ENCODE measurements at places on chromosomes 5 and 9.

DNA sequence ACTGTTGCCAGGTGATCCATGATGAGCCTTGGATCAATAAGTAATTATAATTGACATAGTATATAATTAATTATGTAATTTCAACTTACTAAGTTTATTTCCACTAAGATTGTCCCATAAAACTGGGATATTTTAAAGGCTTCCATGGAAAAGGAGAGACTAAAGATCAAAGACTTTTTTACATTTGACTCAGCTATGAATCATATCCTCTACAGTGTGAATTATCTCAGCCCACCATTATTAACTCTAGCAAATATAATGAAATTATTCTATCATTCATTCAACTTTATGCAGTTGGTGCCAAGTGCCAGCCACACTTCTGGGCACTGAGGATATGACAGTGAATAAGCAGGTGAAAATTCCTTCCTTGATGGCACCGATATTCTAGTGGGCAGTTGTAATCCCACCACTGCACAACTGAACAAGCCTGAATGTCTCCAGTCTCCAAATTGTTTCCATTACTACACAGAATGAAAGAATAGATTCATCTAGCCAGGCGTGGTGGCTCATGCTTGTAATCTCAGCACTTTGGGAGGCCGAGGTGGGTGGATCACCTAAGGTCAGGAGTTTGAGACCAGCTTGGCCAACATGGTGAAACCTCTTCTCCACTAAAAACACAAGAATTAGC is 21.9 kb upstream of the TXN start:
- DNase-seq = no peak

DNA sequence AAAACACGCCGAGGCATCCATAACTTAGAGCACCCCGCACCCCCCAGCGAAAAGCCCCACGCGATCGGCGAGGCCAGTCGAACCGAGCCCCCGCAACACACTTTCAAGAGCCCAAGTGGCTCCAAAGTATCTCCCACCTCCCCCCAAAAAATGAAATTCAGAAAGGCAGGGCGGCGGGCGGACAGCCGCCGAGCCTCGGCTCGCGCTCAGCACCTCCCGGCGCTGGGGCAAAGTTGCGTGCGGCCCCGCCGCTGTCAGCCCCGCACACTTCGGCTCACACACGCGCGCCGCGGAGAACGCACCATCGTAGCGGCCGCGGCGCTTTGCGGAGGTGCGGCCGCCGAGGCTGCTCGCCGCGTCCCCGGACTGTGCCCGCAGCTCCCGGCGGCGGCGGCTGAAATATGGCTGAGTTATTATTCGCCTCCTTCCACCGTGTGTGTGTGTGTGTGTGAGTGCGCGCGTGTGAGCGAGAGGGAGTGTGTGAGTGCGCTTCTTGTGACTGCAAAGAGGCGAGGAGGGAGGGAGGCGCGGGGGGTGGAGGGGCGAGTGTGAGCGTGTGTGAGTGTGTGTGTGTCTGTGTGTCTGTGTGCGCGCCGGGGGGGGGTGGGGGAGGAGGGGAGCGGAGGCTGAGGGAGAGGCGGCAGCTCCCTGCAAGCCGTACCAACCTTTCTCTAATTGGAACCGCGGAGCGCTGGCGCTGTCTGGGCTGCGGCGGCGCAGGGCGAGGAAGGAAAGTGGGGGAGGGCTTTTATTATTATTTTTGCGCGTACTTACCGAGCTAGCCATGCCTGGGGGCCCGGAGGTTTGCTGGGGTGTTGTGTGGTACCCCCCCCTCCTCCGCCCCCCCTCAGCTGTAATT is 599 bp downstream of the MLLT3 start:
- DNase-seq = peak; percentile 51

DNA sequence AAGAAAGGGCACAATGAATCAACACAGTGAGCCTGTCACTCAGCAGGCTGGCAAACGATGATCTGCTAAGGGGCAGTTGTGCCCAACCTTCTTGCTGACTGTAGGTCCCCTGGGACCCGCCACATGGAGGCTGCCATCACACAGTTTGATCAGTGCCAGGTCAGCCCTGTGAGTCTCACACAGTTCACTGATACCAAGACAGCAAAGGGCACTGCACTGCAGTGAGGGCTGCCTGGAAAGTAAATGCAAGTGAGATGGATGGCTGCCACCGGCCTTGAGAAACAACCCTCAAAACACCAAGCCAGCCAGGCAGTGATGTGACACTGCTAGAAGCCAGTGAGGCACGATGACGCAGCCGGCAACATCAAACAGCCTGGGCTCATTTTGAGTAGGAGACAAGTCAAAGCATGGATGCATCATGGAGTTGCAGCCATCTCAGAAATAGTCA is 30.3 kb downstream of the FOXD1 start:
- DNase-seq = no peak

GRCh38 chr5:168457542-168457941 is 28.7 kb upstream of the RARS1 start:
- DNase-seq = no peak

DNA sequence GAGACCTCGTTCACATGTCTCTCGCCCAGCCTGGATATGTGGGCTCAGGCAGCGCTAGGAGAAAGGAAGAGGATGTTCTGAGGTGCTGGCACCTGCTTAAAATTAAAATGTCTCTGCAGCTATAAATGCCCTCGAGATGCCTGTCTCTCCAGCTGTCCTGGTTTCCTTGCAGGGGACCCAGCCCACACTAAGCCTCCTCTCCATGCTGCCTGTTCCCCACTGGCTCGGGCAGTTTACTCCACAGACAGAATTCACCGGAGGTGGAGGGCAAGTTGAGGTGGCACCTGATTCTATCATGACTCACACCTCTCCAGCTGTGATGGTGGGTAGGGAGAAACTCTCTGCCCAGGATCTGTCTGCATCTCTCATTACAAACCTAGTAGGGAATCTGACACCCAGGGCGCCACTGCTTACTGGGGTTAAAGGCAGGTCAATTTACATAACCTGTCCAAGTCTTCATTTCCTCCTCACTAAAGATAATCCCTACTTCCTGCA is 420.9 kb downstream of the SPOCK1 start:
- no peak for DNase-seq

GRCh38 chr5:121175986-121176385 is 675.7 kb upstream of the FTMT start:
- no peak for DNase-seq

DNA sequence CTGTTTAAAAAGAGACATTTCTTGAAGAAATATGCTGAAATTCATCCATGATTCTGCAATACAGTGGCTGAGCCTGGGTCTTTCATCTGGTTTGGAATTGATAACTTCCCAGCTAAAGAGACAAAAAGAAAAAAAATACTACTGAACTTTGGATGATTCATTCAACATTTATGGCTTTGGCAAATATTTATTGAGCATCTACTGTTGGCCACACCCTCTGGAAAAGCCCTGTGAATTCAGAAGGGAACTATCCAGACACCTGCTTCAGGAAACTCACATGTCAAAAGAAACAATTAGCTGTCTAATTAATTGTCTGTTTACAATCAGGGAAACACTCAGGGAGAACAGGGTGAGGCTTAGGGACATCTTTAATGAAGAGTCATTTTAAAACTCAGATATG is 17.8 kb upstream of the ZNF622 start:
- DNase-seq = no peak

DNA sequence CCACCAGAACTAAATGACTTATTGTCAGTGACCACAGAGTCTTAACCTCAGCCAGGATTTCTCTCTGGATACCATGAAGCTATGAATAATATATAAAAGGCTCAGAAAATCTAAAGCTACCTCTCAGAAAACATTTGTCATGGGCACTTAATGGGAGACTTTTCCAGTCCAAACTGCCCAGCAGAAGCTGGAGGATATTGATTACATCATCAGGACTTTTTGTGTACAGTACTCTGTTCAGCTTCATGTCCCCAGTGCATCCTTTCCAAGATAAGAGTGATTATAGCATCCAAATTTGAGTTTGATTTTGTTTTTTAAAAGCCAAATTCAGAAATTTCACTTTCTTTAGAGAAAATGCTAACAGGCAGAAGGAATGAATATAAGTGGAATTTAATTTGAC is 123.9 kb upstream of the C6 start:
- no peak for DNase-seq

GRCh38 chr5:164364237-164365208 is 859.1 kb downstream of the MAT2B start:
- DNase-seq = no peak

- DNase-seq = no peak
These were observed 37.3 kb upstream of the FUBP3 start for GRCh38 chr9:130542038-130542437.

DNA sequence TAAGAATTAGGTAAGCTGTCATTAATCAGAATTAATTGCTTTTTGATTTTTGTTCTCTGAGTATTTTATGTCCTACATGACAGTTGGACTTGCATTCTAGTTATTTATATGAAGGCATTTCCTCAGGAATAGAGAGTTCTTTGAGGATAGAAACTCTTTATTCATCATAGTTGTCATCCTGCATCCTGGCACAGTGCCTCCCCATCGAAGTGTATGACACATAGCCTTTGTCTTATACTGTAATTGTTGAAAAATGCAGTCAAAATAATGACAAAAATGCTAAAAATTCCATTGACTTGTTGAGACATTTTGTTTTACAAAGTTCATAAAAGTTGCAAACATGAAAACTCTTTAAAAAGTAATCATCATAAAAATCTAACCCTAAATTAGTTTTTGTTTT is 36.5 kb downstream of the CFAP95 start:
- peak; percentile 21 for DNase-seq

- no peak for DNase-seq
These were observed 180.1 kb downstream of the SMARCA2 start for GRCh38 chr9:2195211-2195610.

- no peak for DNase-seq
These were observed 3.8 kb downstream of the MED27 start for GRCh38 chr9:132075853-132076252.

DNA sequence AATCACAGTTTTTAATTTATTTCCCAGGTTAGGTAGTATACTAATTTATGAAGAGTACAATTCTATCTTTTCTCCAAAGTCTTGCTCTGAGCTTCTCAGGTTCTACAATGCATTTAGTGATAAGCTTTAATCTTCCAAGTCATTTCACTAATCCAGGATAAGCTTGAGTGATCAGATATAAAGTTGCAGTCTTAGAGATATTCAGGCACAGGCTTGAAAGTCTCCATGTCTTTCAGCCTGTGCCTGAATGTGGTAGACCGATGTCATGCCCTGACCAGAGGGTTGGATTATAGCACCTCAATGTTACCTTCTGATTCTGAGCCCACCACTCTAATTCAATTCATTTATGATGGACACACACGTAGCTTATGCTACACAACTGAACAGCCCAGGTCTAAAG is 3.2 kb downstream of the CRHBP start:
- DNase-seq = no peak

DNA sequence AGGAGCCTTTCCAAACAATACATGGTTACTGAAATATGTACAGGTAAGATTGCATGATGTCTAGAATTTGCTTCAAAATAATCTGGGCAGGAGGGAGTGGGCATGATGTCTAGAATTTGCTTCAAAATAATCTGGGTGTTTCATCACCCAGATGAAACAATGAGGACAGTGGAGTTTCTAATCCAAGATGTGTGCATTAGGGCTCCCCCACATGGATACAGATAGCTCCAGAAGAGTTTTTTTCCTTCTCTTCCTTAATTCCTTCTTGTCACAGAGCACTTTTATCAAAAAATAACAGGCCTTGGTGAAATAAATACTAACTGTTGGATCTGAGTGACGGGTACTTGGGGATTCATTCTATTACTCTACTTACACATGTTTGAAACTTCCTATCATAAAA is 14.9 kb downstream of the ATOX1 start:
- no peak for DNase-seq

DNA sequence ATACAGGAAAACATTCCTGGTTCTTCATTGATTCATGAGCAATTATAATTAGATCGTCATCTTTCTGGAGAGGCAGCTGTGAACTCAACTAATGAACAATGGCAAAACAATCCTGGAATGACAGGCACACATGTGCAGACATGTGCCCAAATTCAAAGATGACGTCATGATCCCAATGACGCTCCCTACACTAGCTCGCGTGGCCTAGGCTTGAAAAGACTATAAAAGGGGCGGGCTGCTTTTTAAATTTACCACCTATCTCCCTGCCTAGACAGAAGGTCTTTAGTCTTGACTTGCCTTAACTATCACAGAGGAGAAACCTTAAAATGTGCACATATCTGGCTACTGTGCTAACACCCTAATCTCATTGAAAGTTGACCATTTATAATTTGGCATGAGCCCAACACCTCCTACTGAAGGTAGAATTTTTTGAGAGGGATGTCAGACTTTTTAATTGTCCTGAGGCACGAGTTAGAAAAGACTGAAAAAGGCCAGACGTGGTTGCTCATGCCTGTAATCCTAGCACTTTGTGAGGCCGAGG is 88.2 kb downstream of the PRRT1B start:
- DNase-seq = no peak

DNA sequence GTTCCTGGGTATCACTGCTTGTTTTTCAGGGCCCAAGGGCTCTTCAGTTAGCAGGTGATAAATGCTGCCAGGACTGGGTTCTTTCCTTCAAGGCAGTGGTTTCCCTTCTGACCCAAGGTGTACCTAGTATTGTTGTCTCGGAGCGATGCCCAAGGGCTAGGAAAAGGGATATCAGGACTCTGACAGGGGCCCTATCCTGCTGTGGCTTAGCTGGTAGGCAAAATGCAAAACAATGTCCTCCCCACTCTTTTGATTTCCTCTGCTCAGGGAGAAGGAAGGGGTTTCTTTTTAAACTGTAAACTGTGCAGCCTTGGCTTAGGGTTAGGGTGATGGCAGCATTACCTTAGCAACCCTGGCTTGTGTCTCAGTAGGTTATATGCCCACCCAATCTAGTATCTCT is 508.8 kb upstream of the CTNND2 start:
- no peak for DNase-seq

- no peak for DNase-seq
These were observed 84.2 kb downstream of the AK8 start for GRCh38 chr9:132793606-132794580.

GRCh38 chr5:69048230-69048629 is 45.6 kb upstream of the SLC30A5 start:
- no peak for DNase-seq

DNA sequence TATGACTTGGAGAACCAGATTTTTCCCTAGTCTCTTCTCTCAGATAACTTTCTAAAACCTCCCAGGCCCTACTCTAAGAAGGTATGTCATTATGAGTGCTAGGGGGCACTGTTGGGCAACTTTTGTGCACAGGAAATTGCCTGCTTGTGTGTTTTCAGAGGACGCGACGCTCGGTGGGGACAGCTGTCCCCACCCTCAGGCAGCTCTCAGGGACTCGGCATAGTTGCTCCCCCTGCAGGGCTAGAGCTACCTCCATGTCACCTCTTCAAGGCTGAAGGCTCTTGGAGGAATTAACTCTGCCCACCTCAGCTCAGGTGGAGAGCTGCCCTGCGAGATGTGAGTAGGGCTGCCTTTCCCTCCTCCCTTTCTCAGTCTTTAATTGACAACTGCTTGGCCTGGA is 10.2 kb upstream of the TIFAB start:
- peak; percentile 56 for DNase-seq
